ENCODE measurements at places on chromosomes 5 and 9.

DNA sequence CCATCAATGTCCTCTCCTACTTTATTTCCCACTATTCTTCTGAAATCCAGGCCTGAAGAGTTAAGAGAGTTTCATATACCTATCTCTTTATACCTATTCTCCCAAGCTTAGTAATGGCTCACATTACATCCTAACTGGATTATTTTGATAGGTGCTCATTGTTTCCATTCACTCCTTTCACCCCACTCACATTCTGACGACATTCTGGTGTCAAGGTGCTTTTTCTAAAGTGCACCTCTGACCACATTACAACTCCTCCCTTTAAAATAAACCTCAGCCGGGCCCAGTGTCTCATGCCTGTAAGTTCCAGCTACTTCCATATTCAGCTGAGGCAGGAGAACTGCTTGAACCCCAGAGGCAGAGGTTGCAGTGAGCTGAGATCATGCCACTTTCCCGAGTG, 417.1 kb downstream of the BNC2 start:
- no peak overlapping the region for H3K4me3 ChIP-seq
- no peak overlapping the region for H3K27ac ChIP-seq
- H3K36me3 ChIP-seq, result no peaks in the 10 kb centered on the region
- H3K27me3 ChIP-seq, result no peaks in the 10 kb centered on the region

DNA sequence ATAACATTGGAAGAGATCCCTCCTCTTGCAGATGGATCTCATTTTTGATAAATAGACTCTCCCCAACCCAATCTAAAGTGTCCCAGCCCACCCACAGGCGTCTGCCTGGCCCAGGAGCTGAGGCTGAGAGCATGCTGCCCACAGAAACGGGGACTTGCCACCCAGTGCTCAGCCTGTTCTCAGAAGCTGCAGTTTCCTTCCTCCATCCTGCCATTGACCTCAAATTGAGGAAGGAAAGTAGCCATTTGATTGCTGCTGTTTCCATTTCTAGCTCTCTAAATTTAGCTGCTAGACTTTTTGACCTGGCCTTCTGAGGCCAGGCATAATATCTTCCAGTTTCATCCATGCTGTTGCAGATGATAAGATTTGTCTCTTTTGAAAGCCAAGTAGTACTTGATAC, 31.1 kb upstream of the FRMD3 start:
- H3K27ac ChIP-seq, result no peak overlapping the region
- no peaks in the 10 kb centered on the region for H3K27me3 ChIP-seq
- H3K36me3 ChIP-seq, result no peaks in the 10 kb centered on the region
- no peak overlapping the region for H3K4me3 ChIP-seq
- H3K4me1 ChIP-seq, result no peaks in the 10 kb centered on the region

- H3K4me3 ChIP-seq, result no peak overlapping the region
- DNase-seq, result peak; percentile 87
- no peaks in the 10 kb centered on the region for H3K36me3 ChIP-seq
- H3K27me3 ChIP-seq, result no peaks in the 10 kb centered on the region
- H3K27ac ChIP-seq, result peak overlapping the region; percentile 89
- peaks cover 19% of the 10 kb centered on the region for H3K4me1 ChIP-seq
Observed at GRCh38 chr5:55600497-55601203, 65.9 kb upstream of the PLPP1 start.

GRCh38 chr5:146940295-146940694, 61.7 kb upstream of the PPP2R2B start:
- no peaks in the 10 kb centered on the region for H3K4me1 ChIP-seq
- no peaks in the 10 kb centered on the region for H3K27me3 ChIP-seq
- H3K27ac ChIP-seq, result no peak overlapping the region

GRCh38 chr9:101795147-101795546, 56.7 kb upstream of the GRIN3A start:
- no peaks in the 10 kb centered on the region for H3K27me3 ChIP-seq
- no peak overlapping the region for H3K4me3 ChIP-seq

GRCh38 chr5:176788941-176789872, 21.2 kb upstream of the UNC5A start:
- no peak overlapping the region for H3K27ac ChIP-seq
- no peaks in the 10 kb centered on the region for H3K27me3 ChIP-seq
- DNase-seq, result no peak
- peaks cover 4% of the 10 kb centered on the region for H3K4me1 ChIP-seq

DNA sequence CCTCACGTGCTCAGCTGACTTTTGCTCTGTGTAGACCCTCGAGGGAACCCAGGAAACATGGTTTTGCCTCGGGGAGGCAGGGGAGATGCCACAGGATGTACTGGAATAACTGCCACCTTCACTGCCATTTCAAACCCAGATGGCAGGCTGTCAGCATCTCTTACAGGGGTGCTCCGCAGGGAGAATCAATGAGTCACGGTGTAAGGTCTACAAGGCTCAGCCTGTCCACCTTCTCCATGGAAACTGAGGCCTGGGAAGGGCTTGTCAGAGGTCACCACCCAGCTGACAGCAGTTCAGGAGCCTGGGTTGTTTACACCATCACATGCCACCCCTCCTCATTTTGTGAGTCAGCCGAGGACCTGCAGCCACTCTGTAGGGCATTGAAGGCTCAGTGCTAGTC, 30.8 kb downstream of the DAB2IP start:
- H3K4me3 ChIP-seq, result no peak overlapping the region
- DNase-seq, result no peak
- H3K27ac ChIP-seq, result no peak overlapping the region
- no peaks in the 10 kb centered on the region for H3K4me1 ChIP-seq
- no peaks in the 10 kb centered on the region for H3K27me3 ChIP-seq

GRCh38 chr9:69445251-69445650, 120.2 kb downstream of the ENTREP1 start:
- H3K36me3 ChIP-seq, result no peaks in the 10 kb centered on the region
- no peak overlapping the region for H3K27ac ChIP-seq
- H3K4me3 ChIP-seq, result no peak overlapping the region
- DNase-seq, result no peak

DNA sequence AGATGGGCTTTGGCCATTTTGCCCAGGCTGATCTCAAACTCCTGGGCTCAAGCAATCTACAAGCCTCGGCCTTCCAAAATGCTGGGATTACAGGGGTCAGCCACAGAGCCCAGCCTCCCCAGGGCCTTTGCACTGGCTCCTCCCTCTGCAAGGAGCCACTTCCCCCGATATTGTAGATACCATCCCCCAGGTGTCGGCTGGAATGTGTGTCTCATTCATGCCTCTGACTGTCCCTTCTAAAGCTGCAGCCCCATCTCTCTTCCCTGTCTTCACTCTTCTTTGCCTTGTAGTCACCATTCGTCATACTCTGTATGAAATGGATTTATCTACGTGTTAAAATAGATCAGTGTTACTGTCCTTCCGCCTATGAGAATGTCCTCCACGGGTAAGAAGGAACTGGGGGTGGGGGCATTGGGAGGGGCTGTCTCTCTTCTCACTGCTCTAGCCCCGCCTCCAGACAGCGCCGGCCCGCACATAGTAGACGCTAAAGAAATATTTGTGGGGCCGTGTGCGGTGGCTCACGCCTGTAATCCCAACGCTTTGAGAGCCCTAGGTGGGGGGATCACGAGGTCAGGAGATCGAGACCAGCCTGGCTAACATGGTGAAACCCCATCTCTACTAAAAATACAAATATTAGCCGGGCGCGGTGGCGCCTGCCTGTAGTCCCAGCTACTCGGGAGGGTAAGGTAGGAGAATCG, 68.5 kb downstream of the LMX1B start:
- no peaks in the 10 kb centered on the region for H3K4me1 ChIP-seq
- no peak overlapping the region for H3K27ac ChIP-seq
- no peak overlapping the region for H3K4me3 ChIP-seq

GRCh38 chr5:171858303-171858702, 72.7 kb downstream of the SMIM23 start:
- H3K4me1 ChIP-seq, result peaks cover 4% of the 10 kb centered on the region
- peaks cover 4% of the 10 kb centered on the region for H3K36me3 ChIP-seq
- H3K4me3 ChIP-seq, result no peak overlapping the region
- H3K27ac ChIP-seq, result no peak overlapping the region
- peak; percentile 51 for DNase-seq

- DNase-seq, result peak; percentile 69
- H3K27ac ChIP-seq, result no peak overlapping the region
- H3K27me3 ChIP-seq, result no peaks in the 10 kb centered on the region
- H3K4me1 ChIP-seq, result peaks cover 6% of the 10 kb centered on the region
Observed at GRCh38 chr5:168047043-168047668, 244.3 kb upstream of the WWC1 start.

DNA sequence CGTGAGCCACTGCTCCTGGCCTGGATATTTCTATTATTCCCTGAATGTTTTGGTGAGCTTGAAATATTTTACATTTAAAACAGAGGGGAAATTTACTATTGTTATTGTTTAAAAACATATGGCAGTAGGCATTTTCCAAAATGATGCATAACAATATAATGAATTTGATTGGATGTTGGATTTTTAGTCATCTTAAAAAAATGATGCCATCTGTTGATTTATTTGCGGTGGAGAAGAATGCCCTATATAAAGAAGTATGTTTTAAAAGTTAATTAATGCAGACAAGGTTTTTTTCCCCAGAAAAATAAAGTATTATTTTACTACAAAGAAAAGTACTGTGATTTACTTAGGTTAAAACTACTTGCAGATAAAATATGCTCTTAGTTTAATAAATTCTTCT, 33.4 kb upstream of the ARRDC3 start:
- H3K27me3 ChIP-seq, result no peaks in the 10 kb centered on the region
- H3K4me1 ChIP-seq, result no peaks in the 10 kb centered on the region
- no peaks in the 10 kb centered on the region for H3K36me3 ChIP-seq
- DNase-seq, result no peak

GRCh38 chr9:104872656-104873488, 55.1 kb downstream of the ABCA1 start:
- H3K27me3 ChIP-seq, result no peaks in the 10 kb centered on the region
- H3K27ac ChIP-seq, result peak overlapping the region; percentile 66
- DNase-seq, result peak; percentile 51
- H3K4me1 ChIP-seq, result peaks cover 19% of the 10 kb centered on the region
- no peaks in the 10 kb centered on the region for H3K36me3 ChIP-seq

DNA sequence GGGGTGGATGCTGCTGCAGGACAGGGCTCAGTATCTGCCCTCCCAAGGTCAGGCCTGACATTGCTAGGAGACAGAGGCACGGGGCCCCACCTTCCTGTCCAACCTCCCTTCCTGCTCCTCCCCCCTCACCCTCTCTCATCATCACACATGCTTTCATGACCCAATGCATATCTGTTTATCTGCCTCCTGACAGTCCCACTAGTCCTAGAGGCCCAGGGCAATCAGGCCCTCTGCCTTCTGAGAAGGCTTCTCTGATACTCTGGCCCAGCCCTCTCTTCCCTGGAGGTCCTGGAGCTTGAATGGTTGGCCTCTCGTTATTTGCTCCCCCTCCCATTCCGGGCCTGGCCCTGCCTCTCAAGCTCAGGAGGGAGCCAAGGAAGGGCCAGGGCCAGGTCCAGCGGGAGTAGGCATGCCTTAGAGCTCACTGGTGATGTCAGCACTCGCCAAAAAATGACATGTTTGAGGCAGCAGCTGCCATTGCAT, 90.6 kb upstream of the SAP30L start:
- no peak overlapping the region for H3K27ac ChIP-seq
- H3K27me3 ChIP-seq, result no peaks in the 10 kb centered on the region
- H3K4me1 ChIP-seq, result peaks cover 32% of the 10 kb centered on the region
- H3K36me3 ChIP-seq, result no peaks in the 10 kb centered on the region
- DNase-seq, result no peak

GRCh38 chr9:6034954-6035353, 19.5 kb upstream of the RANBP6 start:
- no peak overlapping the region for H3K27ac ChIP-seq
- H3K27me3 ChIP-seq, result no peaks in the 10 kb centered on the region
- H3K4me1 ChIP-seq, result no peaks in the 10 kb centered on the region
- no peak for DNase-seq
- no peak overlapping the region for H3K4me3 ChIP-seq

- no peak overlapping the region for H3K4me3 ChIP-seq
- H3K36me3 ChIP-seq, result no peaks in the 10 kb centered on the region
- H3K27ac ChIP-seq, result no peak overlapping the region
Observed at GRCh38 chr9:132782037-132782436, 96.0 kb downstream of the AK8 start.

DNA sequence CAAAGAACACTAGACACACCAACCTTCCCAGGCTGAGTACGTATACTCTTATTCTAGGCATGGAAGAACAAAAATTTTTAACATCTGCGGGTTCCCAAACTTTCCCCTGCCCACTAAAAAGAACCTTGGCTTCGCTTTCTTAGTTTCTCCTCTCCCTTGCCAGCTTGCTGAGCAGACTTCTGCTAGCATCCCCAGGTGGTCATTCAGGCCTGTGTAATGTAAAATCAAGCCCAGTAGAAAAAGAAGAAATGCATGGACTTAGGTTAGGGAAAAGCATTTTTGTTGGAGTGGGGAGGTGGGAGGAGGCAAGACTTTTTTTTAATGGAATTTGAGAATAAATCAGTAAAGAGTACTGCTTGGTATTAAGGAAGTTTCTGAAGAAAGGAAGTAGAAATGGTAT, 331.0 kb upstream of the TLE4 start:
- no peak overlapping the region for H3K27ac ChIP-seq
- no peaks in the 10 kb centered on the region for H3K4me1 ChIP-seq
- no peak overlapping the region for H3K4me3 ChIP-seq
- H3K36me3 ChIP-seq, result no peaks in the 10 kb centered on the region
- DNase-seq, result no peak
- H3K27me3 ChIP-seq, result no peaks in the 10 kb centered on the region

GRCh38 chr9:115884846-115885245, 268.7 kb upstream of the PAPPA start:
- no peak overlapping the region for H3K27ac ChIP-seq
- H3K36me3 ChIP-seq, result no peaks in the 10 kb centered on the region
- H3K4me1 ChIP-seq, result peaks cover 2% of the 10 kb centered on the region
- DNase-seq, result no peak
- H3K27me3 ChIP-seq, result no peaks in the 10 kb centered on the region

GRCh38 chr9:137317718-137318511, 15.8 kb upstream of the NRARP start:
- no peak overlapping the region for H3K4me3 ChIP-seq
- H3K4me1 ChIP-seq, result peaks cover 6% of the 10 kb centered on the region
- no peaks in the 10 kb centered on the region for H3K27me3 ChIP-seq
- no peak for DNase-seq

DNA sequence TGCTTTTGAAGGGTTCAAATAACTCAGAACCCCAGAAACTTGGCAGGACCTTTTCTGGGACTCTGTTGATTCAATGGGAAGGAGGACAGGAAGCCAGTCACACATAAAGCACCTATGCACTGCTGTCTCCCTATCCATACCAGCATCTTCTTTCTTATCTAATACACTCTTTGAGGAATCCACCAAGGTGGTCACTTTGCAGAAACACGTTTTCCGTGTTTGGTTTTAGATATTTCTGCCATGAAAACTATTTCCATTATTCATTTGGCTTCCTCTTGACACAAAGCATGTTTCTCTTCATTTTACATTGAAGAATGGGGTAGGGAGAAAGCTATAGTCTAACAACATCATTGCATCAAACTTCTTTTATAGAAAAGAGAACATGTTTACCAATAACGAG, 76.5 kb upstream of the NR3C1 start:
- H3K27me3 ChIP-seq, result no peaks in the 10 kb centered on the region
- H3K4me3 ChIP-seq, result no peak overlapping the region
- H3K36me3 ChIP-seq, result no peaks in the 10 kb centered on the region
- H3K27ac ChIP-seq, result no peak overlapping the region
- no peaks in the 10 kb centered on the region for H3K4me1 ChIP-seq

GRCh38 chr9:36280989-36281388, 22.7 kb upstream of the GNE start:
- no peaks in the 10 kb centered on the region for H3K36me3 ChIP-seq
- peaks cover 2% of the 10 kb centered on the region for H3K4me1 ChIP-seq
- peak; percentile 68 for DNase-seq

All from trophoblast cell (in vitro differentiated cells and primary cell).